Activated CD4-positive, alpha-beta memory T cell treated with anti-CD3 and anti-CD28 coated beads for 36 hours (primary cell): ENCODE measurements at places on chromosomes 4 and X. TPM values are rescaled to one million over a fixed set of nuclear protein-coding genes. Genes with fewer than 3 reads are reported as not detected.

DNA sequence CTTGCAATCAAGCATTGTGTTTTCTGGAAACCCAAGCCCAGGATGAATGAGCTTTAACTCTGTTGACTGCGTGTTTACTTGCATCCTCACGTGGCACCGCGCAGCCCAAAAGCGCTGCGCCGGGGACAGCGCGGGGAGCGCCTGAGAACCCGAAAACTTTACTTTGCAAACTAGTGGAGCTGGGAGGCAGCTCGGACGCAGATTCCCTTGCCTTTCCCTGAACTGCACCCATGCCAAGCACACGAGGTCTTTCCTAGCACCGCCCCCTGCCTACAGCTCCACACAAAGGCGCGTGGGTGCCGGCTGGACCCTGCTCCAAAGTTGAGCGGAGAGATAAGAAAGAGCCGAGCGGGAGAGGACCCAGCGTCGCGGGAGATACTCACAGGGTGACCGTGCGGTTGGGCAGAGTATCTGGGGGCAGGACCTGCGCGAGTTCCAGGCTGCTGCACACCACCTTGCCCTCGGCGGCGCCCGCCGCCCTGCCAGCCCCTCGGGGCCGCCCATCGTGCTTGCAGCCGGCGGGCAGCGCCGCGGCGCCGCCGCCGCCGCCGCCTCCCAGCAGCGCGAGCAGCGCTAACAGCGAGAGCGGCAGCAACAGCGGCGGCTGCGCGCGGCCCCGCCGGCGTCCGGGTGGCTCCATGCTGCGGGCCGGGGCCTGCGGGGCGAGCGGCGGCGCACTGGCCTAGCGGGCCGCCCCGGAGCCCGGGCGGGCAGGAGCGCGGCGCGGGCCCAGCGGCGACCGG, 550 bp downstream of the ADGRA3 start:
- peak; percentile 9 for DNase-seq

DNA sequence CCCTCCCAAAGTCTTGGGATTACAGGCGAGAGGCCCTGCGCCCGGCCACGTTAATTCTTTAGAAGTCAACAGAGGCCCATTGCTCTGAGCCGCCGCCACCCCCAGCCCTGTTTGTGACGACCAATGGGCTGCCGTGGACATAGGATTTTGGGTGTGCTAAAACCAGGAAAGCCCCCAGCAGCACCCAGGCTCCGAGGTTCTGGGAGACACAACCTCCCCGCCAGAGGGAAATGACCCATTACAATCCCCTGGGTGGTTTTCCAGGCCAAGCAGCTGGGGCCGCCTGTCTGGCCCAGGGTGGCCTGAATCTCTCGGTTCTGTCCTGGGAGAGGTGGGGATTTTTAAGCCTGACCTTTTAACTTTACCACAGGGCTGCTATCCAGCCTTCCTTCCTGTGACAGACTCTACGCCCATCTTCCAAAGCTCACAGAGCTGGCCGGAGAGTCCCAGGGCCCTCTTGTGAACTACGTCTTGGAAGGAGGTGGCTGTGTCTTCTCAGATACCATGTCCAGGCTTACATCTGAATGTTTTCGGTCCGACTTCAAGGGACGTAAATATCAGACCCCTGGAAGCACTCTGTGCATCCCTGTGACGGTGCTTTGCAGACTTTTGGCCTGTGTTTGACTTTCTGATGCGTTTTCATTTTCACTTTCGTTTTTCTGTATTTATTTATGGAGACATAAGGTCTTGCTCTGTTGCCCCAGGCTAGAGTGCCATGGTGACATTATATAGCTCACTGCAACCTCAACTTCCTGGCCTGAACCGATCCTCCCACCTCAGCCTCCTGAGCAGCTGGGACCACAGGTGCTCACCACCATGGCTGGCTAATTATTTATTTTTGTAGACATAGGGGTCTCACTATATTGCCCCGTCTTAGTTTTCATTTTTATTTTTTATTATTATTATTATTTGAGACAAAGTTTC, 36.0 kb downstream of the P2RY8 start:
- peak; percentile 47 for DNase-seq

DNA sequence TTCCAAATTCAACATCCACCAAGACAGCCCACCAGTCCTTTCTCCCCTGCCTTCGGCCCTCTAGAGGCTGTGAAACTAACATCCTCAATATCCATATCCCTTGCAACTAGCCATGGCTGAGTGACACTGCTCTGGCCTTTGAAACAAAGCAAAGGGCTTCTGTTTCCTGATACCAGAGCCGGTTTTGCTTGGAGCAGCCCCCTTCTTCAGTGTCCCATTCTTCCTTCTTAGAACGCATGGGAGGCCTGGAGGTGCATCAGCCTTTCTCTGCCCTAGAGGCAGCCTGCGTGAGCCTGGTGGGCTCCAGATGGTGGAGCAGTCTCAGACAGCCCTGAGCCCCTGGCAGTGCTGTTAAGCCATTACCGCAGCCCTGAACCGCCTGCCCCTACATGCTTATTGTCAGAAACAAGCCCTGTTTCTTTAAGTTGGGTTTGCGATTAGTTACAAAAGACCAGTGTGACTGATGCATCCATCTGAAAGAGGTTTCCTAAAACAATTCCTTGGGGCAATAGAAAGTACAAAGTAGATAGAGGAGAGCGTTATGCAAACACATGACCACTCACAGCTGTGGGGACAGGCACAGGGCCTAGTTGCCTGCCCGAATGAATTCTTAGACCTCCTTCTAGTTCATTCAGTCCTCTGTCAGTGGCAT, 74.1 kb downstream of the EVC start:
- DNase-seq = no peak

The PLAC1 gene
- total RNA-seq = not detected

The FAM199X gene
- total RNA-seq = 8.3 TPM

The PLP1 gene
- total RNA-seq = not detected

The MECP2 gene
- total RNA-seq = 50.8 TPM
